ENCODE measurements at places on chromosomes 2 and 18.

DNA sequence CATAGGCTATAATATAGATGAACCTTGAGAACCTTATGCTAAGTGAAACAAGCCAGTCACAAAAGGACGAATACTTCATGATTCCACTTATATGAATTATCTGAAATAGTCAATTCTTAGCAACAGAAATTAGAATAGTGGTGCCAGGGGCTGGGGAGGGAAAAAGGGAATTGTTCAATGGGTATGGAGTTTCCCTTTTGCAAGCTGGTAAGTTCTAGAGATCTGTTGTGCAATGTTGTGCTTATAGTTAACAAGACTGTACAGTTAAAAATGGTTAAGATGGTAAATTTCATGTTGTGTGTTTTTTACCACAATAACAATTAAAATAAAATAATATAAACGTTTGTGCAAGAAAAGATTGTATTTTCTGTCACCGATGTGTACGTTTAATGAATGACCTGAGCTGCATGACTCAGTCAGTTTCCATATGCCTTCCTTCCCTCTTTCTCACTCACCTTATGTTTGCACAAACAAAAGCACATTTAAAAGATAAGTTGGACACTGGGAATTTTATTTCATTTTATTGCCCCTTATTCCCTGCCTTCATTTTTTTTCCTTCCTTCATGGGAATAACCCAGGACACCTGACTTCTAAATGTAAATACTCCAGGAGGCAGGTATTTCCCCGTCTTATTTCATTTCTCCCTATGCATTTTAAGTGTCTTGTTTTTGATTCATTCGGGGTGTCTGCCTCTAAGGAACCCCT lies 143.7 kb upstream of the TTC39C start:
- no peak for DNase-seq

- no peak for DNase-seq
Measured at GRCh38 chr2:183348492-183348891, 224.2 kb downstream of the NUP35 start.

- no peak for DNase-seq
Measured at GRCh38 chr2:101463911-101464641, 10.8 kb downstream of the RFX8 start.

GRCh38 chr18:31040686-31041270 lies 1.8 kb downstream of the DSC3 start:
- no peak for DNase-seq

- DNase-seq, result no peak
Measured at GRCh38 chr2:231985823-231986261, 24.3 kb downstream of the DIS3L2 start.

- DNase-seq, result no peak
Measured at GRCh38 chr2:147346142-147346541, 498.7 kb upstream of the ACVR2A start.

GRCh38 chr2:181958726-181959125 lies 26.9 kb upstream of the PPP1R1C start:
- no peak for DNase-seq

DNA sequence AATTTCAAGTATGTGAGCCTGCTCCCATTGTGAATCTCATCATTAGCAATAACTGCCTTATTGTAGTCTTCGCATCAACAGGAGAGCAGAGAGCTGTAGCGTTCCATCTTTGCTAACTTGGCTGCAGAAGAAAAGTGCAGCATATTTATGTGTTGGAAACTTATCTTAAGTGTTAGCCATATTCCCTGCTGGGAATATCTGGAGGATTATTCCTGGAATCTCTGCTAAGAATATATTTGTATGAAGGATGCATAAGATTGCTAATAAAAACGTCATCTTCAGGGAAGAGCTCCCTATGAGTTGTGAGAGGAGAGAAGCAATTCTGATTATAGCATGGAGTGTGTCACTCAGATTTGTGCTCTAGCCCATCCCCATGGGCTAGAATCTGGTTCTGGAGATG lies 115.1 kb upstream of the REG3G start:
- DNase-seq, result no peak

DNA sequence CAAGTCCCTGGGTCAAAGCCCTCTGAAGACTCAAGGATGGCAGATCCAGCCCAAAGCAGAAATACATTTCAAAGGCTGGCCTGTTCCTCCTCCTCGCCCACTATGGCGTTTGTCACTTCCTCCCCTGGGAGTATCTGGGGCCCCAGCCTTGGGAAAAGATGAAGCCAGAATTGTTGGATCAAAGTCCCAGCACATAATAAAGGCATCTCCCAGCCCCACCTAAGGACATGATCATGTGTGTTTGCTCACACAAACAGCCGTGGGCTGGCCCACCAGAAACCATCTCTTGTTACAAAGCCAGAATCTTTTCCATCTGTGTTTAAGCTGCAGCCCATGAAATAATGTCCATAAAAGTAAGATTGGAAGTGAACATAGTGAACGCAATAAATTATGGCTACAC lies 50.1 kb upstream of the HAAO start:
- DNase-seq, result no peak
